ENCODE measurements at places on chromosomes 2 and 18.

DNA sequence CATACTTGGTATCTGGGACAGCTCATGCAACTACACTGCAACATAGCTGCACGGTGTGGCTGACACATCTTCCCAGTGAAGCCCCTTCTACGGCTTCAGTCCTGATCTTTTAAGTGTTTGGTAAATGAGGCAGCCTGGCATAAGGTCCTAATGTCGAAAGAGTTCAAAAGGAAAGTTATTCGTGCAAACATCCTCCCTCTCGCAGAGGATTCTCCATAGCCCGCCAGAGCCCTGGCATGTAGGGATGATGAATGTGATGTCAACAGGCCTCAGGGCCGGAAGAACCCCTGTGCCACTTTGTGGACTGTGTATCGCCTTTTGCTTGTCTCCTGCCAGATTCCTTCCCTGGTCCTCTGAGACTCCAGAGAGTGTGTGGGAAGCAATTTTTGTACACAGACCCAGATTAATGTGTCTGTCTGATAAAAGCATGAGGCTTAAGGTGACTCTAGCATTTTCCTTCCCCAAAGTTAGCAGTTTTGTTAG lies 88.5 kb downstream of the SOCS6 start:
- no peaks in the 10 kb centered on the region for H3K36me3 ChIP-seq
- H3K27me3 ChIP-seq = no peaks in the 10 kb centered on the region
- H3K4me3 ChIP-seq = no peak overlapping the region

- no peaks in the 10 kb centered on the region for H3K36me3 ChIP-seq
- H3K27me3 ChIP-seq = no peaks in the 10 kb centered on the region
- no peak overlapping the region for H3K4me3 ChIP-seq
- no peak for DNase-seq
Measured at GRCh38 chr2:13089971-13090370, 373.2 kb downstream of the TRIB2 start.

DNA sequence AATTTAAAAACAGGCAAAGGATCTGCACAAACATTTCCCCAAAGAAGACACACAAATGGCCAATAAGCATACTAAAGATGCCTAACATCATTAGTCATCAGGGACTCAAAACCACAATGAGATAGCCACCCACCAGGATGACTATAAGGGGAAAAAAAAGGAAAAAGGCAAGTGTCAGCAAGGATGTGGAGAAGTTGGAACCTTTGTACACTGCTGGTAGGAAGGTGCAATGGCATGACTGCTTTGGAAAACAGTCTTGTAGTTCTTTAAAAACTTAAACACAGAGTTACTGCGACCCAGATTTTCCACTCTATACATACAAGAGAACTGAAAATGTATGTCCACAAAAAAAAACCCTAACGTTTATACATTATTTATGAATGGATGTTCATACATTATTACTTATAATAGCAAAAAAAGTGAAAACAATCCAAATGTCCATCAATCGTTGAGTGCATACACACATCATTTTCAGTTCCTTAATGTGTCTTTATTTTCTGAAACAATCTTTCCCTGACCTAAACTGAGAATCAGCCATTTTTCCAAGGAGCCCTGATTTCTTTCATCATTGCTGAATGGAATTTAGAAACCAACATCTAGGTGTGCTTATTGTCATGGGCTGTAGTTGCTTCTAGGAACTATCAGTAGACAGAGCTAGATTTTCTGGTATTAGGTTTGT lies 64.7 kb upstream of the TLK1 start:
- no peaks in the 10 kb centered on the region for H3K4me1 ChIP-seq
- H3K27ac ChIP-seq = no peak overlapping the region
- DNase-seq = no peak
- H3K4me3 ChIP-seq = no peak overlapping the region

- H3K4me3 ChIP-seq = no peak overlapping the region
- H3K27ac ChIP-seq = no peak overlapping the region
- no peaks in the 10 kb centered on the region for H3K36me3 ChIP-seq
- no peak for DNase-seq
- H3K4me1 ChIP-seq = no peaks in the 10 kb centered on the region
Measured at GRCh38 chr2:22756276-22757043, 628.5 kb upstream of the KLHL29 start.

GRCh38 chr2:240520974-240521350 lies 36.8 kb downstream of the ANKMY1 start:
- H3K27ac ChIP-seq = no peak overlapping the region
- no peaks in the 10 kb centered on the region for H3K4me1 ChIP-seq
- no peaks in the 10 kb centered on the region for H3K27me3 ChIP-seq
- H3K4me3 ChIP-seq = no peak overlapping the region
- no peak for DNase-seq

- DNase-seq = no peak
- H3K4me3 ChIP-seq = no peak overlapping the region
- peaks cover 4% of the 10 kb centered on the region for H3K27me3 ChIP-seq
- no peaks in the 10 kb centered on the region for H3K36me3 ChIP-seq
Measured at GRCh38 chr18:34494359-34494696, 215.8 kb upstream of the DTNA start.

DNA sequence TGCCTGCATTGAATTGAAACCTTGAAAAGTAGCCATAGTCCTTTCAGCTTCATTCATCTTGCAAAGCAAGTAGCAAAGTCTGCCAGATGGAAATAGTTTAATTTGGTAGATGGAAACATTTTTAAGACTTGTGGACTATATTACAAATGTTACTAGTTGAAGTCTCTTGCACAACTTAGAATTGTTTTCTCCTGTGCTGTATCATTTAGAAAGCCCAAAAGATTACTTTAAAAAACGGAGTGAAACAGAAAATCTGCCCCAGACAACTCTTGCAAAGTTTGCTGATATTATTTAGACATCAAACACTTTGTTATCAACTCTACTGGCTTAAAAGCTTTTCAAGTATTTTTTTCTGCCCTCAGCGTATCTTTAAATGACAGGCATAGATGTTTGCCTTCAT lies 335.0 kb downstream of the RPRM start:
- no peaks in the 10 kb centered on the region for H3K36me3 ChIP-seq
- H3K4me1 ChIP-seq = no peaks in the 10 kb centered on the region
- no peak overlapping the region for H3K27ac ChIP-seq
- no peak for DNase-seq
- H3K27me3 ChIP-seq = no peaks in the 10 kb centered on the region

- H3K4me1 ChIP-seq = no peaks in the 10 kb centered on the region
- no peak for DNase-seq
- H3K27me3 ChIP-seq = no peaks in the 10 kb centered on the region
- H3K36me3 ChIP-seq = no peaks in the 10 kb centered on the region
Measured at GRCh38 chr2:209671020-209671680, 100.5 kb upstream of the UNC80 start.

GRCh38 chr2:191680639-191681038 lies 2.7 kb downstream of the NABP1 start:
- peaks cover 34% of the 10 kb centered on the region for H3K36me3 ChIP-seq
- no peak for DNase-seq
- H3K4me1 ChIP-seq = peaks cover 40% of the 10 kb centered on the region
- peak overlapping the region; percentile 67 for H3K27ac ChIP-seq
- peak overlapping the region; percentile 97 for H3K4me3 ChIP-seq

- no peaks in the 10 kb centered on the region for H3K27me3 ChIP-seq
- H3K4me3 ChIP-seq = no peak overlapping the region
- no peaks in the 10 kb centered on the region for H3K36me3 ChIP-seq
- H3K4me1 ChIP-seq = no peaks in the 10 kb centered on the region
- no peak for DNase-seq
Measured at GRCh38 chr2:7738596-7738995, 821.4 kb downstream of the RNF144A start.

GRCh38 chr2:88733155-88733902 lies 41.9 kb downstream of the RPIA start:
- H3K27me3 ChIP-seq = no peaks in the 10 kb centered on the region
- no peak overlapping the region for H3K27ac ChIP-seq
- DNase-seq = no peak
- peaks cover 6% of the 10 kb centered on the region for H3K4me1 ChIP-seq

GRCh38 chr2:107681936-107682335 lies 144.8 kb upstream of the RGPD4 start:
- no peak overlapping the region for H3K4me3 ChIP-seq
- H3K27ac ChIP-seq = no peak overlapping the region
- H3K4me1 ChIP-seq = no peaks in the 10 kb centered on the region
- DNase-seq = no peak
- H3K27me3 ChIP-seq = no peaks in the 10 kb centered on the region

DNA sequence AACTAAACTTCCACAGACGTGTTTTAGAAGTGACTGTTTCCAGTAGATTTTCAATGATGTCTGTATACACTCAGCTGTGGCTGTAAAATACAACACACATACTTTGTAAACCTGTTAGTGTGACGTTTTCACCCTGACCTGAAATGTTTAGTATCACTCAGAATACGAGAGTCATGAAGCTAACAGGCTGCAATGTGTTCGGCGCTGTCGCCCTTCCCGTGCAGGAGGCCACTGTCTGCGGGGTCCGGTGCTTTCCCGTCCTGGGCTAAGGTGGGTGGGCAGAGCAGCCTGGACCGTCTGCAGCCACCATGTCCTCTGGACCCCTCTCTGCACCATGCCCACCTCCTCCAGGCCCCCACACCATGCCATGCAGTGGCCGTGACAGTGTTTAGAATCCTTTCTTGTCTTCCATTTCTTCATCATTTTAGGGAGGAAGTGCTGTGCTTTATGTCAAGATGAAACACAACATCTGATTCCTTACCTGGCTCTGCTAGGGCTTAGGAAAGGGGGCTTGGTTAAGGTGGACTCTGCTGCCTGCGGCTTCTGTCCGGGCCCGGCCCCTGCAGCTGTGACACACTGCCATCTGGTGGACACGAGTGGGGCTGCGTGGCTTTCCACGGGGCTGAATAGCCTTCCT lies 53.8 kb upstream of the RBM44 start:
- peak; percentile 80 for DNase-seq
- H3K36me3 ChIP-seq = peaks cover 48% of the 10 kb centered on the region
- H3K4me1 ChIP-seq = peaks cover 2% of the 10 kb centered on the region
- H3K27ac ChIP-seq = no peak overlapping the region
- no peaks in the 10 kb centered on the region for H3K27me3 ChIP-seq

GRCh38 chr2:127917916-127918315 lies 32.2 kb upstream of the AMMECR1L start:
- H3K36me3 ChIP-seq = no peaks in the 10 kb centered on the region
- DNase-seq = no peak
- H3K27ac ChIP-seq = no peak overlapping the region

GRCh38 chr2:96800061-96801004 lies 15.7 kb upstream of the CNNM3 start:
- peak; percentile 14 for DNase-seq
- H3K36me3 ChIP-seq = no peaks in the 10 kb centered on the region
- no peaks in the 10 kb centered on the region for H3K27me3 ChIP-seq
- no peak overlapping the region for H3K27ac ChIP-seq

- no peak for DNase-seq
- H3K4me3 ChIP-seq = no peak overlapping the region
- peaks cover 57% of the 10 kb centered on the region for H3K4me1 ChIP-seq
- H3K27ac ChIP-seq = no peak overlapping the region
Measured at GRCh38 chr2:19351499-19351898, 6.9 kb downstream of the OSR1 start.

DNA sequence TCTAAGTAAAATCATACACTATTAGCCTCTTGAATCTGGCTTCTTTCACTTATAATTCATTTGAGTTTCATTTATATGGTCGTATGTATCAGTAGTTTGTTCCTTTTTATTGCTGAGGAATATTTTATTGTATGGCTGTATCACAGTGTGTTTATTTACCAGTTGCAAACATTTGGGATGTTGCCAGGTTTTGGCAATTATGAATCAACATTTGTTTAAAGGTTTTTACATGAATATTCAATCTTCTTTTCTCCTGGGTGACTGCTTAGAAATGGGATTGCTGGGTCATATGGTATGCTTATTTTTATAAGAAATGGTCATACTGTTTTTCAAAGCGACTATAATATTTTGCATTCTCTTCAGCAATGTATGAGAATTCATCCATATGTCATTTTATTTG lies 107.9 kb downstream of the PMAIP1 start:
- H3K36me3 ChIP-seq = no peaks in the 10 kb centered on the region
- DNase-seq = no peak
- no peaks in the 10 kb centered on the region for H3K27me3 ChIP-seq
- H3K4me3 ChIP-seq = no peak overlapping the region
- H3K4me1 ChIP-seq = no peaks in the 10 kb centered on the region

GRCh38 chr18:9771261-9771976 lies 63.3 kb downstream of the RAB31 start:
- no peaks in the 10 kb centered on the region for H3K36me3 ChIP-seq
- H3K4me1 ChIP-seq = peaks cover 13% of the 10 kb centered on the region
- peak; percentile 72 for DNase-seq

GRCh38 chr2:137947728-137948336 lies 16.4 kb upstream of the HNMT start:
- peak; percentile 43 for DNase-seq
- H3K4me3 ChIP-seq = no peak overlapping the region
- no peaks in the 10 kb centered on the region for H3K27me3 ChIP-seq
- no peaks in the 10 kb centered on the region for H3K4me1 ChIP-seq
- no peaks in the 10 kb centered on the region for H3K36me3 ChIP-seq

- H3K4me3 ChIP-seq = no peak overlapping the region
- H3K27ac ChIP-seq = no peak overlapping the region
- no peaks in the 10 kb centered on the region for H3K4me1 ChIP-seq
- DNase-seq = no peak
- no peaks in the 10 kb centered on the region for H3K27me3 ChIP-seq
Measured at GRCh38 chr2:19800796-19801195, 101.0 kb downstream of the TTC32 start.

DNA sequence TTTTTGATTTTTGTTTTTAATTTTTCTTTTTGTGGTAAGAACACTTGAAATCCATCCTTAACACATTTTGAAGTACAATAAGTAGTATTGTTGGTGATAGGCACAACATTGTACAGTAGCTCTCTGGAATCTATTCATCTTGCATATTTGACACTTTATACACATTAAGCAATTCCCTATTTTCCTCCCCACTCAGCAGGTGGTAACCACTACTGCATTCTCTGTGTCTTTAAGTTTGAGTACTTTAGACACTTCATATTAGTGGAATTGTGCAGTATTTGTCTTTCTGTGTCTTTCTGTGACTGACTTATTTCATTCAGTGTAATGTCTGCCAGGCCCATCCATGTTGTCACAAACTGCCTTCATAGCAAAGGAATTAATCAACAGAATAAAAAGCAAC lies 471.7 kb upstream of the CDH20 start:
- H3K27me3 ChIP-seq = no peaks in the 10 kb centered on the region
- H3K4me1 ChIP-seq = no peaks in the 10 kb centered on the region
- no peak overlapping the region for H3K4me3 ChIP-seq

GRCh38 chr2:71484354-71484753 lies 31.0 kb downstream of the DYSF start:
- no peaks in the 10 kb centered on the region for H3K36me3 ChIP-seq
- DNase-seq = no peak
- H3K4me1 ChIP-seq = no peaks in the 10 kb centered on the region
- H3K4me3 ChIP-seq = no peak overlapping the region
- H3K27me3 ChIP-seq = no peaks in the 10 kb centered on the region

GRCh38 chr2:239942090-239942489 lies 83.1 kb downstream of the NDUFA10 start:
- no peaks in the 10 kb centered on the region for H3K27me3 ChIP-seq
- no peaks in the 10 kb centered on the region for H3K36me3 ChIP-seq
- no peak for DNase-seq
- peaks cover 9% of the 10 kb centered on the region for H3K4me1 ChIP-seq
- no peak overlapping the region for H3K4me3 ChIP-seq

- no peak overlapping the region for H3K4me3 ChIP-seq
- no peak for DNase-seq
- no peak overlapping the region for H3K27ac ChIP-seq
- H3K27me3 ChIP-seq = no peaks in the 10 kb centered on the region
- no peaks in the 10 kb centered on the region for H3K4me1 ChIP-seq
Measured at GRCh38 chr18:33282709-33283333, 157.7 kb downstream of the CCDC178 start.

Data from B cell (primary cell).